ENCODE measurements at places on chromosomes 1 and 21.

DNA sequence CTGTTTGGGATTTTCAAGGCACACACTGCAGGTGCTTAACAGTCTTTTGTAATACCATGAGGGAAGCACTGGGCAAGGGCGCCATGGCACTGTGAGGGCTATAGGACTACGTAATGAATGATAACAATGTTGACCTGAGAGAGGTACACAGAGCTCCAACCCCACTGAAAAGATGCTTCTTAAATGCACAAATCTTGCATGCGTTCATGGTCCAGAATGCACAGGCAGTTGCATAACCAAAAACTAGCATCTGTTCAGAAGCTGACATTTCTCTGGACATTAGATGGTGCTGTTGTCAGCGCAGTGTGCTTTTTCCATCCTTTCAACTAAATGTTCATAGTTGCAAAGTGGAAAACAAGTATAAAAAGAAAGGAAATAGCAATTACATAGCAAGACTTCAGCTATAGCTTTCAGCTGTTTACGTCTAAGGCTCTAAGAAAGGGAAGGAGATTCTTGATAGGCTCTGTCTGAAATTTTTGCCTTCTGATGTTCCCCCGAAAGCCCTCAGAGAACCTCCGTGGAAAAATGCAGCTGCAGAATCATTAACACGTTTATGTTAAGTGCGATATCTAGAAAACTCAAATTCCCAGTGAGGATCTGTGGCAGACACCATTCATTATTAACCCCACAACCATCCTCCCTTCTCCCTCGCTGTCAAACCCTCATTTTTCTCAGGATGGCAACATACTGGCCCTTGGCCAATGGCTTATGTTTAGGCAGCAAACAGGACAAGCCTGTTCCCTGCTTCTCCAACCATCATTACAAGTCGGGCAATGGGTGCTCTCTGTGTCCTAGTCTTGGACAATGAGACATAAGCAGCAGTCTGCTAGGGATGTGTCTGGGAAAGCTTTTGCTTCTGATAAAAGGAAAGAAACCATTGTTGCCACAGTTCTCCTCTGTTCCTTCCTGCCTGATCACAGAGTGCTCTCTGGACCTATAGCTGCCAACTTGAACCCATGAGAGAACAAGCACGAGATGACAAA, 8.2 kb upstream of the TARBP1 start:
- peak; percentile 91 for ATAC-seq

DNA sequence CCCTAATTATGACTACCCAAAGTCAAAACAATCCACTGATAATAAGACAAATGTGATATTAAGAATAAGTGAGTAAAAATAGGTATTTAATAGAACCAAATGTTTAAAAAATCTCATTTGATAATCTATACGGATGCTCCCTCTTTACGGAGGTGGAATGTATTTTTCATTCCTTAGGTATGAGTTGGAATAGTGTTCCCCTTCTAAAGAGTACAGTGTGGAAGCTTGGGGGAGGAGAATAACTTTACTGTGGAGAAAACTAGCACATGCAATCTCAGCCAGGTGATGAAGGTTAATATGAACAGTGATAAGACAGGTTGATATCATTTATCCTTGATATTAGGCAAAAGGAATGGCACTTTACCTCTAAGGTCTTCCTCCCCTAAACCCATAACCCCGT, 74.6 kb downstream of the GPR88 start:
- no peak for ATAC-seq

DNA sequence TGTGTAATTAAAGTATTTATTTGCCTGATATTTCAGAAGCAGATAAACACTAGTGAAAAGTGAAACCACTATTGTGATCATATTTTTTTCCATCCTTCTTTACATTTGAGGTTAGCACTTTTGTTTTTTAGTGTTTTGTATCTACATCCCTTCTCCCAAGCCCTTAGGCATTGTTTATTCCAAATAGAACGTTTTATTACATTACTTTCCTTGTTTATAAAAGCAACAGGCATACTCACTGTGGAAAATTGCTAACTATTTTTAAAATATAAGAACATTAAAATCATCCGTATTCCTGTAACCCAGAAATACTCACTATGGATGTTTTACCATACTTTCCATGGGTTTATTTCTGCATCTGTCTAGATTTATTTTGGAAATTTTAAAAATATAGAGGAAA, 103.8 kb downstream of the POFUT2 start:
- ATAC-seq, result no peak

DNA sequence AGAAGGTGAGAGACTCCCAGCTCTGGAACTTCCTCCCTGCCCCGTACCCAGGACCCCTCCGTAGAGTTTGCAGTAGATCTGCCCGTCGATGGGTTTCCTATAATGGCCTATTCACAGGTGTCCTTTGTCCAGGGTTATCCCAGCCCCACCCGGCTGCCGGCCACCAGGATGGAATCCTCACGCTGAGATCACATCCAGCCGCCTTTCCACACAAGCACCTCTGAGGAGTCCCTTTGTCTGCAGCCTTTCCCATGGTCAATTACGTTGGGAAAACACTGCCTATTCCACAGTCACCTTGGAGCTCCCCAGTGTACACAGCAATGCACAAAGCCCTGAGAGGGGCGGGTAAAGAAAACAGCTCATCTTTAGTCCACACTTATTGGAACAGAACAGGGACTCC, 190.0 kb upstream of the EDN2 start:
- peak; percentile 70 for ATAC-seq

DNA sequence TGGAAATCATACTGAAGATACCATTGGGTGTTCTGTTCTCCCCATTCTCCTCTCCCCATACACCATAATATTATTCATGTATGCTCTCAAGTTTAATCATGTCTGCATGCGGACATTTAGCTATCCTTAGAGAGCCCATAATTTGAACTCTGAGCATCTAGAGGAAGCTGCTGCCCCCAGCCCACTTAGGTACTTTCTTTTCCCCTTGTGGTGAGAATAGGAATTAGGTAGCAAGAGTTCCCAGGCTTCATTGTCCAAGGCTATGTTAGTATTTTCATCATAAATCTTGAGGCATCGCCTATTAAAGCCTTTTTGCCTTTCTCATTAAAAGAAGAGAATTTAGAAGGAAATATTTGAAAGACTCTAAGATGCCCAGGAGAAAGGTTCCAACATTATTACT, 96.3 kb downstream of the ROR1 start:
- ATAC-seq, result no peak

- ATAC-seq, result peak; percentile 74
These were observed 29.8 kb downstream of the TEX35 start for GRCh38 chr1:178542554-178543289.

- ATAC-seq, result no peak
These were observed 221.3 kb downstream of the MRPL39 start for GRCh38 chr21:25385911-25386474.

- no peak for ATAC-seq
These were observed 235.3 kb downstream of the TOMM20 start for GRCh38 chr1:234893359-234893724.

GRCh38 chr21:20662514-20662913, 335.7 kb upstream of the NCAM2 start:
- ATAC-seq, result no peak

GRCh38 chr1:47992720-47993415, 4.3 kb downstream of the TRABD2B start:
- no peak for ATAC-seq

GRCh38 chr1:65423884-65424572, 3.6 kb downstream of the LEPR start:
- no peak for ATAC-seq

DNA sequence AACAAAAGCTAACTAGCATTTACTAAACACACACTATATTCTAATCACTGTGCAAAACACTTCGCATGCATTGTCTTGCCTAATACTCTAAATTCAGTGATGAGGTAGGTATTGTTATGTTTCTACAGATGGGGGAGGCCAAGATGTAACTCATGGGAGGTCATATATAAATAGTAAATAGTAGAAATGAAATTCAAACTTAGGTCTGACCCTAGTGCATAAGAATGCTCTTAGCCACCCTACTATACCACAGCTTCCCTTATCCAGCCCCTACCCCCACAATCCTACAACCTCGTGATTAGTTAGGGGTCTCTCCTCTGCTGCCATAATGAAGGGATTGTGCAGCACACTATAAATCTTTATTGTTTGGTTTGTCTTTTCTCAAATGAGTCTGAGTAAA, 3.3 kb downstream of the PFDN2 start:
- ATAC-seq, result no peak

- no peak for ATAC-seq
These were observed 41.2 kb downstream of the SORT1 start for GRCh38 chr1:109356505-109356904.

GRCh38 chr1:87869567-87869966, 540.9 kb downstream of the LMO4 start:
- no peak for ATAC-seq

DNA sequence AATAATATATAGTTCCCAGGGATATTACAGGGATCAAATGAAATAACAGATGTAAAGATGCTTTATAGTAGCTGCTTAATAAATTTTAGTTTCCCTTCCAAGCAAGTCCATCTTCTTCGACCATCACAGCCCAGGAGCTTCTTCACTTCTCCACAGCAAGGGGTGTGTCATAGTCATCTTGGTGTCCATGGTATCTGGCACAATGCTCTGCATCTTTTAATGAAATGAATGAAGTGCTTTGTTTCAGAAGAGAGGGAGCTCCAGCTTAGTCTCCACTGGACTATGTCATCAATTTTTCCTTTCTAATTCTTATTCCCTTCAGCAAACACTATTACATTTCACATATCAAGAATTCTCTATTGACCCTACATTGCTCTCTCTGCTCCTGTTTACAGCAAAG, 4.9 kb upstream of the MACF1 start:
- no peak for ATAC-seq

- no peak for ATAC-seq
These were observed 40.5 kb upstream of the RALGPS2 start for GRCh38 chr1:178684542-178685000.

DNA sequence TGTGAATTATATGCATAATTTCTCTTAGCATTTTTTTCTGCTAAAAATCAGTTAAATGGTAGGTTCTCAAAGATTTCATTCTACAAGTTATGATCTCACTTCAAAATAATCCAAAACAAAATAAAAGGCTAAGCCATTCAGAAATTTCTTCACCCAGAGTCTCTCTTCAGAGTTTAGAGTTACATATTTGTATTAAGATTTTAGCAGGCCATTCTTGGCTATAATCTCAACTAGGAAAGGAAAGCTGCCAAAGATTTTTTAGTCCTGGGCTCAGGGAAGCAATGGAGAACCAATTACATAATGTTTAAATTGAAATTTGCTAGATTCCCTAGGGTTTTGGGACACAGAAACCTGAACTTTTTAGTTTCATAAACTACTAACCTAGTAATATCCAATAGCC, 245.0 kb downstream of the USH2A start:
- ATAC-seq, result no peak

DNA sequence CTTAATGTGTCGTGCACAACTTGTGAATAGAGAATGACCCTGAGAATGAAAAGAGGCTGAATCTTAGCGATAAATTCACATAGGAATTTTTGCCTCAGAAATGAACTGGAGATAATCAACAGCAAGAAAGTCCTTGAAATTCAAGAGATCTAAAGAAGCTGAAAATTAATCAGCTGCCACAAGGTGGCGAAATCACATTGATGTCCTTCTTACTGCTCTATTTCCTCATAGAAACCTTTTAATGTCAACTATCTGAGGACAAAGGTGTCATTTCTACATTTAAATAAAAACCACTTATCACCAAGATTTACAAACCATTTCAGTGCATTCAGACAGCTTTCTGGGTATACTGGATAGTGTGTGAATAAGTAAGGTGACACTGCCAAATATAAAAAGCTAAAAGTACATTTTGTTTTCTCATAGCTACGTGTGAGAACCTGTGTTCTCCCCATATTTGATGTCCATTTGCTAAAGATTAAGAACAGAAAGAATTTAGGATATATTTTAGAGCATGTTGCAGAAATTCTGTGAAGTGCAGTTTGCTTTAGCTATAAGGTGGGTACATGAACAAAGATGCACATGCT, 485.3 kb upstream of the PTBP2 start:
- peak; percentile 54 for ATAC-seq

- peak; percentile 10 for ATAC-seq
These were observed 534 bp downstream of the SLC6A9 start for GRCh38 chr1:44030605-44031251.

DNA sequence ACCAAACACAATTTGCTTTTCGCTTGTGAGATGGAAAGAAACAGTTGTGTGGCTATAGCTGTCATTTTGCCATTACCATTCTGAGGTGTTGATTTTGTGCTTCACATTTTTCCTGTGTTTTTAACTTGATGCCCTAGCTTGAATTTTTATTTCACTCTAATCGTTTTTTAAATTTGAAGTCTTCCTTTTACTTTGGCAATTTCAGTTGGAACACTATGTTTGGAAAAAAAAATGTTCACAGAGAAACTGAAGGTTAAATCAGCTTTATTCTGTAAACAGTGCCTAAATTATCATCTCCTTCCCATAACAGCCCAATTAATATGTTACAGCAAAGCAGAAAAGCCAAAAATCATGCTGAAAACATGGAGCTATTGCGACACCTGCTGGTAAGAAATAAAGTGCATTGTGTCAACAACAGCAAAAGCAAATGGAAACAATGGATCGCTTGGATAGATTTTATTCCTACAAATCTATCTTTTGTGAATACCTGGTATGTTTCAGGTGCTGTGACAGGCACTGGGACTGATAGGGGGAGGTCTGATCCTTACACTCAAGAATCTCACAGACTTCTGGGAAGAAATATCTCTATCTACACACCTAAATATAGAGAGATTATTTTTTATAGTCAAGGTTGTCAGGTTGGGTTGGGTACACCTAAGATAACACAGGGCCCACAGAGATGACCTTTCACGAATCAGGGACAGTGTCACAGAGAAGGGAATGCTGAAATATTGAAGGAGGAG, 16.2 kb upstream of the ERICH3 start:
- peak; percentile 61 for ATAC-seq

- ATAC-seq, result no peak
These were observed 12.7 kb upstream of the RWDD3 start for GRCh38 chr1:95221306-95221705.

DNA sequence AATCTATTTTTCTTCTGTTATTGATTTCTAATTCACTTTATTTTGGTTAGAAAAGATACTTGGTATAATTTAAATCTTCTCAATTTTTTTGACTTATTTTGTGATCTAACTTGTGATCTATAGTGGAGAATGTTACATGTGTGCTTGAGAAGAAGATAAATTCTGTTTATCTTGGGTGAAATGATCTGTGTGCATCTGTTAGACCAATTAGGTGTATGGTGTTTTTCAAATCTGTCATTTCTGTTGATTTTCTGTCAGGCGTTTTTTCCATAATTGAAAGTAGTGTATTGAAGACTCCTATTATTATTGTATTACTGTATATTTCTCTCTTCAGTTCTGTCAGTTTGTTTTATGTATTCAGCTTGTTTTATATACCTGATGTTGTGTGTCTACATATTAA, 1668.3 kb downstream of the PLA2G4A start:
- ATAC-seq, result no peak

DNA sequence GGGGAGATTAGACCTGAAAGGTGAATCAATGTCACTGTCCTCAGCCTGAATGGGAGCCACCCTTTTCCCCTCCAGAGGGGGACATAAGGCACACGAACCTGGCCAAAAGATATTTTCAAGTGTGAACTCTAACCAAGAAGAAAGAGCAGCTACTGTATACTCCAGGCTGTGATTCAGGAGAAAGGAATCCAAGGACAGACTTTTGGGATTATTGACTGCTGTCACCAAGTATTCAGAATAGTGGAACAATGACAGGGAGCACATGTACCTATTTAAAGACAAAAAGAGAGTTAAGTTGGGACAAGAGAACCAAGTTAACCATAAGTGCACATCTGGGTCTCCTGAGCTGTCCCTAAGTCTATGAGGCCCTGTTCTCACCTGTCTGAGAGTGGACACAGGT, 2.4 kb downstream of the ICMT start:
- ATAC-seq, result no peak

GRCh38 chr1:153509036-153509435, 26.8 kb downstream of the S100A6 start:
- no peak for ATAC-seq

Measured in motor neuron (in vitro differentiated cells).